ENCODE measurements at places on chromosomes 16 and 17.
A peak's percentile ranks its signal among the peaks of the same experiment; 100 is the strongest.

DNA sequence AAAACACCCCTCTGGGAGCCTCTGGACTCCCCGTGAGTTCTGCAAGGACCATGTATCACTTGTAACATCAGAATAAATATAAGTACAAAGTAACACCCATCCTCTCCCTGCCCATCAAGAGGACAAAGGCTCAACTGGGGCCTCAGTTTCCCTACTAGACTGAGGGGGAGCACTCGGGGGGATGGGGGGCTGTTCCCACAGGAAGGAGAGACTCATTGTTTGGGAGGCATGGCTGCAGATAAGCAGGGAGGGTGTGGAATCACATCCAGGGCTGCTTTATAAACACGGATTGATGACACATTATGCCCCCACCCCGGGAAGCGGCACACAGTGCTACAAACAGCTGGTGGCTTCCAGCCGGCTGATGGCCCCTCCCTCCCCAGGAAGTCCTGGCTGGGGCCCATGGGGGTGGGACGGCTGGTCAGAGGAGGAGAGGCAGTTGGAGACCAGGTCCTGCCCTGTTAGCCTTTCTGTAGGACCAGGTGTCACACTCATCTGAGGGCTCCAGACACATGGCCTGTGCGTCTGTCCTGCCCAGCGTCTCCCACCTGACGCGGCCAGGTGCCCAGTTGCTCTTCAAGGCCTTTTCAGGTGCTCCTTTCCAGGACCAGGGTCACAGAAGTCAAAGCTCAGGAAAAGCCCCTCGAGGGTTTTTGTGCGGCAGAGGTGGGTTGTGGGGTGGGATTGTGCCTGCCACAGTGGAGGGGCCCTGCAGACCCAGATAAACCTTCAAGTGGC lies 1.3 kb upstream of the MPG start:
- DNase-seq, result peak; percentile 46

DNA sequence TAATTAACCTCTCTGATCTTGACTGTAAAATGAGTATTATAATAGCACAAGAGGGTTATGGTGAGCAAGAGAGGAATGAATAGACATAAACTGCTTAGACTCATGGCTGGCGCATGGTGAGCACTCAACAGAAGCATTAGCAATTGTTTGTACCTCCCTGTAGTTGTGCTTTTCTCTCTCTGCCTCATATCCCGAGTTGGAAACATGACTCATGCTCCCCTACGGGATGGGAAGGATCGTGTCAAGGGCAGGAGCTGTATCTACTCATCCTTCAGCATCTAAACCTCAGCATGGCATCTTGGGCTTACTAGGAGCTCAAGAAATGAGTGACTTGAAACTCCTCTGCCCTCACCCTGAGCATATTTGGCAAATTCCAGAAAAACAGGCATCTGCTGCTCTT lies 299.6 kb downstream of the MAP2K4 start:
- no peak for DNase-seq

- DNase-seq, result no peak
Observed at GRCh38 chr16:55888546-55888945, 13.4 kb upstream of the CES5A start.

GRCh38 chr17:39562976-39563375 lies 44.7 kb downstream of the NEUROD2 start:
- no peak for DNase-seq

- DNase-seq, result no peak
Observed at GRCh38 chr17:9053406-9053805, 32.1 kb downstream of the NTN1 start.

DNA sequence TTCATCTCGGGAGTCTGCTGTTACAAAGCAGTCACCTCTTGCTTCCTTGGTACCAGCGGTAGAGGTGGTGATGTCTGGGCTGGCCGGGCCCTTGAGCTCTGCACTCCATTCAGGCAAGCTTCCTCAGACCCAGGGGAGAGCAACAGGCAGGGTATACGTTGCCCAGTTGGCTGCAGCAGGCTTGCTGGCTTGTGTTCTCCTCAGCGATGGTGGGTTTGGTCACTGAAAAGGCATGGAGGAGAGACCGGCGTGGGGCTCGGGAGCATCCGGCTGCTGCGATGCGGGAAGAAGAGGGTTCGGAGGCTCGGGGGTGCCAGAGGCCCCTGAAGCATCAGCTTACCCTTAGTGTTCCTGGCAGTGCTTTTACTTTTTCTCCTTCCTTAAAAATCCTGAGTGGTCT lies 25.8 kb downstream of the SAP30BP start:
- DNase-seq, result no peak

GRCh38 chr17:8925808-8926207 lies 39.7 kb downstream of the PIK3R5 start:
- no peak for DNase-seq

GRCh38 chr16:583815-584591 lies 5.9 kb upstream of the RAB40C start:
- DNase-seq, result no peak

- peak; percentile 100 for DNase-seq
Observed at GRCh38 chr17:28335201-28335958, at the start of the genes IFT20 and TNFAIP1. Gene IFT20, minus strand, starts transcription at chr17:28335472. Its CDS starts 3,487 bp downstream, at chr17:28331985. Gene TNFAIP1, plus strand, starts transcription at chr17:28335761. Its CDS starts 3,761 bp downstream, at chr17:28339522.

- no peak for DNase-seq
Observed at GRCh38 chr17:63827801-63828221, 348 bp upstream of the FTSJ3 start.

GRCh38 chr17:82051776-82052637 lies at the start of the genes GPS1 and RFNG:
Gene GPS1, plus strand, starts transcription at chr17:82051898. Its CDS starts 34 bp downstream, at chr17:82051932.
Gene RFNG, minus strand, starts transcription at chr17:82051811. Its CDS starts 45 bp downstream, at chr17:82051766.
- DNase-seq, result peak; percentile 63

- DNase-seq, result no peak
Observed at GRCh38 chr16:60674241-60674640, 1362.0 kb downstream of the CDH8 start.

- DNase-seq, result no peak
Observed at GRCh38 chr17:45982791-45983613, 16.0 kb upstream of the STH start.

DNA sequence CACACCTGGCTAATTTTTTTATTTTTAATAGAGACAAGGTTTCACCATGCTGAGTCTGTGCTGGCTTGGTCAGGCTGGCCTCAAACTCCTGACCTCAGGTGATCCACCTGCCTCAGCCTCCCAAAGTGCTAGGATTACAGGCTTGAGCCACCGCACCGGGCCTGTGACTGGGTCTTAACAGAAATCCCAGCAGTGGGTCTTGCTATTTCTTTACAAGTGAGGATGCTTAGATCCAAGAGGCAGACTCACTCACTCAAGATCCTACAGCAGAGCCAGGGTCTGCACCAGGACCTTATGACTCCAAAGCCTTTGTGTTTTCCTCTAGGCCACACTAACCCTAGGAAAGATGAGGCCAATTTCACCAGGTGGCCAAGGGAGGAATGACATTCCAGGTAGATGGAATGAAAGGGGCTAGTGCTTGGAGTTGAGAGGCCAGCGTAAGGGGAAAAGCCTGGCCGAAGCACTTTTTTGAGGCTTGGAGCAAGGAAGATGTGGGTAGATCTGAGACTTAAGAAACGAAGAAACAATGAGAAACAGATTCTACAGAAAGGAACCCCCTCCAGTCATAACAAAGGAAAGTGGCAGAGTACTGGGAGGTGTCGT lies 5.7 kb upstream of the STAT5A start:
- DNase-seq, result no peak

DNA sequence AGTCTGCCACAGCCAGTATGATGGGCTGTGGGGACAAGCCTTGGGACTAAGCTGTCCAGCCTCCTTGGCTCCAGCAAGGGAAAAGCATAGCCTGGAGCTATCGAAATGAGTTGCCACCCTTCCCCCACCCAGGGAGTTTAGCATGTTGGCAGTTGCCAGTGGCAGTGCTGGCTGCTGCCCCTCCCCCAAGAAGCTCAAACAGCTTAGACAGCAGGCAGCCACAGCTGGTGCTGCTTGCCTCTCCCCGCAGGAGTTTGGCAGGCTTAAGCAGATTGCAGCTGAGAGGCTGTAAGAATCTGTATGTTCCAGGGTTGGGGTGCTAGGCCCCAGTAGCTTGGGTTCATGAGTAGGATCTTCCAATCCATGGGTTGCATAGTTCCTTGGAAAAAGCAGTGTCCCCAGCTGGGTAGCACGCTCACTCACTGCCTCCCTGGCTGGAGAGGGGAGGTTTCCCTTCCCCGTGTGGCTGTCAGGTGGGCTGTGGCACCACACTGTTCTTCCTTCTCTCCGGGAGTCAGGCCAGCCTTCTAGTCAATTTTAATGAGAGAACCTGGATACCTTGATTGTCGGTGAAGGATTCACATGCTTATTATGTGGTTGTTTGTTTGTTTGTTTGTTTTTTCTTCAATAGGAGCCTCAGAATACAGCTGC lies 506.1 kb downstream of the CDH11 start:
- DNase-seq, result no peak

GRCh38 chr16:4625560-4626159 lies 1.0 kb downstream of the MGRN1 start:
- no peak for DNase-seq

DNA sequence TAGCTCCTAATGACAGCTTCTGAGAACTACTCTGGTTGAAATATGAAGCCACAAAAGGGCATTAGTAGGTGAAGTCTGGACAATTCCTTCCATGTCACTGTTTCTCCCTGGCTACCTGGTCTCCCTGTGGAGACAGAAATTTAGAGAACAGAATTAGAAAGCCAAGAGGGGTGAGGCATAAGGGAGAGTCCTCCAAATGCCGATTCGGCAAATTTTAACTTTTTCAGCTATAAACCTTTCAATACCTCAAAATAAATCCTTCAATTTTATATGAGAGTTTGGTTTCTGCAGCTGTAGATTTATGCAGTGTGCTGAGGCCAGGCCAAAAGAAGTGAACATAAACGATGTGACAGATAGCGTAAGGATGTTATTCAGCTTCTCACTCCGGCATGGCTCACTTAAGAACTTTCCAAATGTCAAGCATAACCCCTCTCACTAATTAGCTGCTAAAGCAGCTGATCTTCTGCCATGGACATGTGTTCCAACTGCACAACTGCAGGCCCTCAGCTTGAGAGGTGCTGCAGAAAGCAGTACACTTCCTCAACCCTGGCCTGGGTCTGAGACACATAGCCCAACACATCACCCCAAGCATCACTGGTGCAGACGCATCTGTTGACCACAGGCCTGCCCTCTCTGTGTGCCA lies 247.9 kb upstream of the SOX9 start:
- DNase-seq, result no peak

DNA sequence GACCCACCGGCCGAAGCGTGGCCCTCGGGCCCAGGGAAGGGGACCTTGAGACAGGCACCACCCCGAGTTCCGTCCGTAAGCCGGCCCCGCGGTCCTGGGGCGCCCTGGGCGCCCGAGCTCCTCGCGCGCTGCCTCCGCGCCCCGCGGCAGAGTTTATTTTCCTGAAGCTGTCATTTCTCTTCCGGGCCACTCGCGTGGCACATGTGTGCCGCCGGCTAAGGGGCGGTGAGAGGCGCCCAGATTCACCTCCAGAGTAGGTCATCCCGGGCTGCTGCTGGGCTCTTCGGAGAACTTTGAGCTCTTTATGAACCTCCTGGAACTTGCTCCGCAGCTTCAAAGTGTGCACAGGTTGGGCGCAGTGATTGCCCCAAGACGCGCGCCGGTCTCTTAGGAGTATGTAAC lies 489 bp downstream of the ZC3H18 start:
- peak; percentile 39 for DNase-seq

DNA sequence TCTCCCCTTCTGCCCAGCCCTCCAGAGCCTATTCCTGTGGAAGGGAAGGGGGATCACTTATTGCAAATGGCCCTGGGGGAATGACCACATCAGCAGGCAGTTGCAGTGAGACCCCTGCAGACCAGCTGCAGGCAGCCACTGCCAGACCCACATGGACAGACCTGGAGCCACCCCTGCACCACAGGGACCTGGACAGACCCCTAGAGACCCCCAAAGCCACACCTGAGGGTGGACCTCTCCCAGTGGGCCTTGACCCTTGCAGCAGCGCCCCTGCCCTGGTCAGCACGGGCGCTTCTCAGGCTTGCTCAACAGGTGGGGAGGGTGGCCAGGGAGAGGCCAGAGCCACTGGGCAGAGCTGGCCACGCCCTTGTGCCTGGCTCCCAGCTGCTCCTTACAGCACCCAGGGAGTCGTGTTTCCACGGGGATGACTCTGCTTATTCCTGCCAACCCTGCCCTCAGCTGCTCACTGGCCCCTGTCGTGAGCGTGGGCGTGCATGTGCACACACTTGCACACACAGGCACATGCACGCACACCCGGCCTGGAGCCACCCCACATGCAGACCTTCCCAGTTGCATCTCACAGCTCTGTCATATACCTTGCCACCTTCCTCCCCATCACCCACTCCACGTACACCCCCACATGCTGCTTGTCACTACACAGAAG lies 1.3 kb upstream of the SCN4A start:
- DNase-seq, result peak; percentile 43

- no peak for DNase-seq
Observed at GRCh38 chr17:73288534-73289302, 23.1 kb downstream of the CDC42EP4 start.

- DNase-seq, result peak; percentile 97
Observed at GRCh38 chr17:73798111-73798748, 154.0 kb upstream of the SDK2 start.

DNA sequence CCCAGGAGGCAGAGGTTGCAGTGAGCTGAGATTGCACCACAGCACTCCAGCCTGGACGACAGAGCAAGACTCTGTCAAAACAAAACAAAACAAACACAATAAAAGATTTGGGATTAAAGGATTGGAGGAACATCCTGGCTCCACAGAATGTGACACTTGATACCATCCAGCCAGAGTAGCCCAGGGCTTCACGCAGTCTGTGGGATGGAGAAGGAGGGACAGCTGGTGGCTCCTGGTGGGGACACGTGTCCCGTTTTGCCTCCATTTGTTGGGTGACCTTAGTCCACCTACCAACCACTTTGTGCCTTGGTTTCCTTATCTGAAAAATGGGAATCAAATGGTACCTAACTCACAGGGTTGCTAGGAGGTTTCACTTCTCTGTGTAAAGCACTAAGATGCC lies 12.4 kb upstream of the CYB561 start:
- no peak for DNase-seq

DNA sequence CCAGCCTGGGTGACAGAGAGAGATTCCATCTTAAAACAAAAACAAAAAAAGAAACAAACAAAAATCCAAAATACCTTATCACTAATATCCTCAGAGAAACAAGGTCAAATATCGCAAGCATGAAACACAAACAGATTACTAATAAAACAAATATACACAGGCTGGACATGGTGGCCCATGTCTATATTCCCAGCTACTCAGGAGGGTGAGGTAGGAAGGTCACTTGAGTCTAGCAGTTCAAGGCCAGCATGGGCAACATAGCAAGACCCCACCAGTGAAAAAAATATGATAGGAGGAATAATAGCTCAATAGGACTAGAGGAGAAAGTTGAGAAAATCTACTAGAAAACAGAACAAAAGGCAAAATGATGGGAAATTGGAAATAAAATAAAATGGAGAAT lies 6.9 kb upstream of the ALOX15B start:
- no peak for DNase-seq

GRCh38 chr16:11783319-11784037 lies 13.6 kb downstream of the ZC3H7A start:
- DNase-seq, result peak; percentile 76

DNA sequence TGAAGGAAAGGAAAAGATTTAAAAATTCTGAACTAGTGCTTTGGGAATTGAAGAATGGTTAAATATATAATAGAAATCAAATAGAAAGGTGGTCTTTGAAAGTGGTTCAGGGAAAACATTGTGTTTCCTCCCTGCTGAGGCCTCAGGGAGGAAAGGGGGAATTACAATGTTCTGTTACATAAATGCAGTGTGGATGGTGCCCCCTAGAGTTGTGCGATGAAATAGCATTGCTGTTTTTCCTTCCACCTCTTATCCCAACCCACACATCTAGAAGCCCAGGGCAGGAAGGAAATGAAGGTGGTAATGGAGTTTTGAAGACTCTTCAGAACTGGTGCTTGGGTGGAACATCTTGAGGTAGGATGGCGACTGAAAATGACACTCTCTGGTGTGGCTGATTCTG lies 6.4 kb upstream of the TOX3 start:
- DNase-seq, result no peak

Measured in ACHN (cell line).